ENCODE measurements at places on chromosomes 12 and 14.

DNA sequence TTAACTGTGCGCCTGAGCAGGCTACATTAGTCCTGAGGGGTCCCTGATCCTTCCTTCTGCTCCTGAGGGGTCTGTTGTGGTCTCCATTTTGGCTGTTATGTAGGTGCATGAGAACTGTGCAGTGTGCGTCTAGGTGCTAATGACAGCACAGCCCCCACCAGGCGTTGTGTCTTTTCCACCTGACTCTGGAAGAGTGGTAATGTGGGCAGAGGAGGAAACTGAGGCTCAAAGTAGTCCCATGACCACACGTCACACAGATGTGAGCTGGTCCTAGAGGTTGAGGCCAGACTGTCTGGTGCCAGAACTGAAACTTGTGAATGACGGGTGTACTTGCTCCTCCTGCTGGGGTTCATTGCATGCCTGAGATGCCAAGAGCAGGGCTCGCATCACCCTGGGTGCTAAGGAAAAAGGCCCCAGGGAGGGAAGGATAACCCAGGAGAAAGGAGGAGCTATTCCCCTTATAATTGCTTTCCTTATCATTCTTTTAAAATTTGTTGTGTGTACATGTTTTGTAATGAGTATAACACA, 111.8 kb downstream of the SLC25A47 start:
- DNase-seq, result no peak

DNA sequence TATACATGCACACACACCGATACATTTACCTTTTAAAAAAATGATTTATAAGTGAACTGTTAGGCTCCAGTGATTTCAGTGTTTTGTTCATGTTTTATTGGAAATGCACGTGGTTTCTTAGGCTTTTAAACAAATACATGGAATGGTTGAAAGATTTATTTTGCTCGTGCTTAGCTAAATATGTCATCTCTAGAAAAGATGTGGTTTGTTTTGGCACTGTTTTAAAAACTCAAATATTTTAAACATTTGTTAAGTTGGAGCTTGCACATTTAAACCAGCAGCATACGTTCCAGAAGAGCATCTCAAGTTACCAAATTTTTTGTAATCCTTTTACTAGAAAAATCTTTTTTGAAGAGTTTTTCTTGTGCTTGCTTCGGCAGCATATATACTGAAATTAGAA, 44.5 kb downstream of the FOXA1 start:
- peak; percentile 86 for DNase-seq

DNA sequence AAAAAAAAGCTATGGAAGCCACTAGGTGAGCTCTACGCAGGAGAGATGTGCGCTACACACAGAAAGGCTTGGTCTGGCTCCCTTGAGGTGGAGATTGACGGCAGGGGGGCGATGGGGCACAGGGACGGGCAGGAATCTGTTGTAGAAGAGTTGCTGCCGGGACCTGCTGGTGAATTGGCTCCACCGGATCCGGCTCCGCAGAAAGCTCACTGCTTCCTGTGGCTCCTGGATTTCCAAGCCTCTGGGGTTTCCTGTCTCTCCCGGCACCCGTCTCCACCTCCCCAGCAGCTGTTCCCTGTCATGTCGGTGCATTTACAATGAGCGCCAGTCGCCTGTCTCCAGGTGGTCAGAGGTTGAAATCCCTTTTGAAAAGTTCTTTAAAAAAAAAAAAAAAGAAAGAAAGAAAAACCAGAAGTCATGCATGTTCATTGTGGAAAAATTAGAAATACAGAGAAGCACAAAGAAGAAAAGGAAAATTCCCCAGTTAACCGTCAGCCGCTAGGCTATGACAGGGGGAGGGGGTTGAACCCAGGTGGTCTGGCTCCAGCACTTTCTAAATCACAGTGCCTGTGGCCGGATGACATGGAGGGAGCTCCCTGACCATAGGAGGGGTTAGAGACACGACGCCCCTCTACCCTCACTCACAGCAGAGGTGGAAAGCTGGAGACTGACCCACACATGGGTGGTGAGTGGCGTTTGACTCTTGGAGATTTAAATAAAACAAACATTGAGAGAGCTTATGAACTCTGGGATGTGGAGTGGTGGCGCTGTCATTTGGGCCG, 20.8 kb downstream of the FAM222A start:
- DNase-seq, result no peak

GRCh38 chr12:122322501-122322900, 56.2 kb upstream of the VPS33A start:
- no peak for DNase-seq

GRCh38 chr14:55245657-55246268, 25.5 kb upstream of the FBXO34 start:
- peak; percentile 59 for DNase-seq

DNA sequence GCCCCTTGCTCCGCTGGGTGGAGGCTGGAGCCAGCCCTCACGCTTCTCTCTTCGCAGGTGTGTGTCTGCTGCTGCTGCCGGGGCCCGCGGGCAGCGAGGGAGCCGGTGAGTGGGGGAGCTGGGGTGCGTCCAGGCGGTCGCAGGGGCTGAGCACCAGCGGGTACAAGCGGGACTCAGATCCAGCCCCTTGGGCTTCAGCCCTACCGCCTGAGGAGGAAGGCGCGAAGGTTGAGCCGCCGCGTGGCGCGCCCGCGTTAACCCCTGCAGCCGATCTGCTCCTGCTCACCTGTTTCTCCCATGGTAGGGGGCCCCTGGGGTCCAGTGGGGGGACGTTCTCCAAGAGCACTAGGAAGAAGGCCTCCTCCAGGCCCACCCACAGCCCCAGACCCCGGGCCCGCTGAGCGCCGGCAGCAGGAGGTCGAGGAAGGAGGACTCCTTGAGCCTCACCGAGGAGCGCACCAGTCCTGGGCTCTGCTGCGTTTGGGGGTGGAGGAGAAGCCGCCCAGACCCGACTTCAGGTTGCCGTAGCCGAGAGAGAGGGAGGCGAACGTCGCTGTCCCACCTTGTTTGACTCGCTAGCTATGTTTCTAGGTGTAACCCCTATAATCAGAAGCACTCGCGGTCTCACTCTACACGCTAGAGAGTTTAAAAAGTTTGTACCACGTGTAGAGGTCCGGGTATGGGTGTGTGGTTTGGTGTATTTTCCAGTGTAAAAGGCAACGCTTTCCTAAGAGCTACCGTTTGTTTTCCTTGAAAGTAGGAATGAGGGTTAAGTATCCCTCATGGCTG, 834 bp downstream of the COCH start:
- no peak for DNase-seq

GRCh38 chr12:115817389-115817788, 460.1 kb downstream of the MED13L start:
- no peak for DNase-seq

DNA sequence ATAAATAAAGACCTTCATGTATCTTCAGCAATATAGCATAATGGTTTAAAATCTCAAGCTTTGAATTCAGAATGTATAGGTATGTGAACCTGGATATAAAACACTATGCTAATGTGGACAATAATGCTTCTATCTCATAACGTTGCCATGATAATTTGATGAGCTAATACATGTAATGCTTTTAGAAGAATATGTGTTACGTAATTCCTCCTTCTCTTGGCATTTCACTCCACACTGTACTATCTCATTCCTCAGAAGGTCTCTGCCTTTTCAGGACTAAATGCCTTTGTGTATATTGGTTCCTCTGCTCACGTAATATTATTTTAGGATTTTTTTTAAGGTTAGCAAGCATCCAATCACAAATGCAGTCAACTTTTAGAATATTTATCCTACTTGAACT, 86.5 kb downstream of the FOXA1 start:
- DNase-seq, result peak; percentile 20

DNA sequence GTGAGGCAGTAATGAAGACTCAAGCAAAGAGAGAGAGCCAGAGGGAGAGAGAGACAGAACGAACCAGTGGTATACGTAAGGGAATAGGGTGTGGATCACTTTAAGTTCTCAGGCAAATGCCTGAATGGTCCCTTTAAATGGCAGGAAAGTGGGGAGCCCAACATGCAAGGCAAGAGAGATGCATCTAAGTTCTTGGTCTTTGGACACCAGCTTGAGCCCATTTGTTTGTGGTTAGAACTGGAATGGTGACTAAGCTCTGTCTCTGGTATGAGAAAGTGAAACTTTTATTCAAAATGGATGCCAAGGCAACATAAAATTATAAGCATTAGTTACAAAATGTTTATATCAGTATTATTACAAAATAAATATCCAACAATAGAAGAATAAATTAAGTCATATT, 192.2 kb upstream of the ALG10 start:
- DNase-seq, result no peak

GRCh38 chr14:54600717-54601109, 33.8 kb downstream of the SAMD4A start:
- DNase-seq, result peak; percentile 76

- no peak for DNase-seq
These were observed 162.1 kb downstream of the ADCK1 start for GRCh38 chr14:77961847-77962580.

GRCh38 chr14:63890553-63890952, 37.7 kb downstream of the SYNE2 start:
- no peak for DNase-seq

- DNase-seq, result peak; percentile 24
These were observed 14.1 kb downstream of the RILPL1 start for GRCh38 chr12:123519141-123520001.

DNA sequence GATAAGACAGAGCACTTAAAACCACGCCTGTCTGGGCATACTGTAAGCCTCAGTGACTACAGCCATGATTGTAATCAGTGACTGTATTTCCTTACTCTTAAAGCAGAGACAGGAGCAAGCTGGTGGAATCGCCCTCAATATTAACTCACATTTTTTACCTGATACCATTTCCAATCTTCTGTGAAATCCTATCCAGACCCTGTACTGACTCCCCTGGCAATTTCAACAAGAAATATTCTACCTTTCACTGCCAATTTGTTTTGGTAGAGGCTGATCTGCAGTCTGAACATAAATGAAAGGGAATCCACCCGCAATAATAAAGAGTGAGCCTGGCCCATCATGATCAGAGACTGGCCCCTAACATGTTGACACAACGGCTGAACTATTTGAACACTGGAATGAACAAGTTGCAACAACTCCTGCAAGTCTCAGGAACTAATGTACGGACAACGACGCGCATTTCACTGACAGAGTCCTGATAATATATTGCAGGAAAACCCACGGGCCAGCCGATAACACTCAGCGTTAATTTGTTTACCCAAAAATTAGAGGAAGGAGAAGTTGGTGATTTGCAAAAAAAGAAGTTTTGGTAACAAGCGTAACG, 195.5 kb upstream of the BTG1 start:
- peak; percentile 7 for DNase-seq

GRCh38 chr14:93011141-93011529, 88.2 kb downstream of the CHGA start:
- DNase-seq, result no peak

DNA sequence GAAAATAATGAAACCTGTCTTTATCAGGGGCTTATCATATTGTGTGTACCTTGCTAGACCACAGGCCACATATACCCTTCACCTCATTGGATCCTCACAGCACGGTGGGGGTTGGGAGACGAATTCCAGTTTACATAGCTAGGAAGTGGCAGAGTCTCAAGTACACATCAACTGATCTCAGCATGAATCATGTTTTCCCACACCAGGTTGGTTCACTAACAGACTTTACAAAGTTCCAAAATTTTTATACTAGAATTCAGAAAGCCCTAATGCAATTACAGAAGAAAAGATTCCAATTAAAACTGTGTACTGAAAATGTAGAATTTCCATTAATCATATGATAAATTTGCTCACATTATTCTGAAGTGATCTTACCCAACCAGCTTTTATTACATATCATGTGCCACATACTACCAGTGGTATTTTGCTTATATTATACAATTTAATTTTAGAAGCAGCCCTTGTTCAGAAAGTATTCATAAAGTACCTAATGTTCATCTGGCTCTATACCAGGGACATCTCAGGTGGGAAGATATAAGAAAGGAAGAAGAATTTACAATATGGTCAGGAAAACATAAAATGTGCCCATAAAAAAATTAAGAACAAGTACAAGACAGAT, 196.2 kb downstream of the ITPR2 start:
- DNase-seq, result peak; percentile 65

- DNase-seq, result no peak
These were observed 96.9 kb downstream of the PIWIL1 start for GRCh38 chr12:130434560-130434959.

DNA sequence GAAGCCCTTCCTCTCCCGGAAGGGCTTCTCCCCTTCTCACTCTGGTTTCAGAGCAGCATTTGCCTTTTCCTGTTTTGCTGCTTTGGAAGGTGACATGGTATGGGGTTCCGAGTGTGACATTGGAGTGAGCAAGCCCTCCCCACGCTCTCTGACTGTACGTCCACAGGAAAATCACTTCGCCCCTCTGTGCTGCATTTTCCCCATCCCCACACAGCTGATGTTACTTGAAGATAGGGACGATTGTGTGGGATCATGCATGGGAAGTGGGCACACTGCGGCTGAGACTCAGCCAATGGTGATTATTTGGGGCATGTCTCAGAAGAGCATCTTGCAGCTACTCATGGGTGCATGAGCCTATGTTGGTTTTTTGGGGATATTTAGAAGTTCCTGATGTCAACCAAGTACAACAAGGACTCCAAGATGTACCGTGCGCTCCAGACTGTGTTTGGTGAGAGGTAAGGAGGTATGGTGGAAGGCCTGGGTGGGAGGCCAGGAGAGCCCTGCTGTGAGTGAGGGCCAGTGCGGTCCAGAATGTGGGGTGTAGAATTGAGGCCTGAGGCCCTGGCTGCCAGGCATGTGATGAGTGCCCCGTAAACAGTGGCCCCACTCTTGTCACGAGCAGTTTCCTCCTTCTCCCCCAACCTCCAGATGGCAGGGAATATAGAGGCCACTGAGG, 15.1 kb downstream of the CYP46A1 start:
- DNase-seq, result no peak

Data from adipocyte (in vitro differentiated cells).